Activated CD8-positive, alpha-beta T cell treated with anti-CD3 and anti-CD28 coated beads for 36 hours (primary cell): ENCODE measurements at places on chromosomes 6 and 20. TPM values are rescaled to one million over a fixed set of nuclear protein-coding genes. Genes with fewer than 3 reads are reported as not detected.

Gene KHDC1L
- not detected for total RNA-seq

Gene PNPLA1
- not detected for total RNA-seq

Gene ZNF318
- 13.1 TPM for total RNA-seq

Gene PLCB1
- 3.1 TPM for total RNA-seq

Gene PACRG
- total RNA-seq = not detected

Gene LAMA5
- 0.76 TPM for total RNA-seq

Gene FAM83C
- not detected for total RNA-seq

Gene NMBR
- not detected for total RNA-seq

Gene ID1
- total RNA-seq = 0.54 TPM

Gene C2
- total RNA-seq = 0.99 TPM

Gene LPA
- total RNA-seq = not detected

Gene MYLK2
- 0.13 TPM for total RNA-seq

Gene TXLNB
- total RNA-seq = 0.22 TPM

Gene FOXP4
- total RNA-seq = 11.0 TPM

Gene ZBTB12
- total RNA-seq = 1.8 TPM

Gene LTB
- 368 TPM for total RNA-seq

Gene TRDN
- total RNA-seq = not detected

Gene SLC26A8
- not detected for total RNA-seq

Gene EYA2
- not detected for total RNA-seq

Gene HEY2
- not detected for total RNA-seq

Gene PHACTR1
- total RNA-seq = not detected

Gene VNN1
- not detected for total RNA-seq

Gene WFDC10B
- not detected for total RNA-seq

Gene SLC2A10
- not detected for total RNA-seq

Gene CFB
- 0.45 TPM for total RNA-seq

Gene CRISP3
- not detected for total RNA-seq

Gene DNAAF9
- 1.4 TPM for total RNA-seq

Gene C6orf15
- not detected for total RNA-seq
